ENCODE measurements at places on chromosomes 11 and 22. TPM values are rescaled to one million over a fixed set of nuclear protein-coding genes. Genes with fewer than 3 reads are reported as not detected.

Gene OR9Q2
- under 0.01 TPM for total RNA-seq

Gene OR51B4
- total RNA-seq = 0.52 TPM

Gene LMO1
- not detected for total RNA-seq

Gene RAB39A
- 2.1 TPM for total RNA-seq

Gene RFPL2
- not detected for total RNA-seq

Gene C11orf42
- total RNA-seq = not detected

Gene OR5T1
- total RNA-seq = not detected
